Mesendoderm (in vitro differentiated cells): ENCODE measurements at places on chromosomes 1 and 21.
A peak's percentile ranks its signal among the peaks of the same experiment; 100 is the strongest.

DNA sequence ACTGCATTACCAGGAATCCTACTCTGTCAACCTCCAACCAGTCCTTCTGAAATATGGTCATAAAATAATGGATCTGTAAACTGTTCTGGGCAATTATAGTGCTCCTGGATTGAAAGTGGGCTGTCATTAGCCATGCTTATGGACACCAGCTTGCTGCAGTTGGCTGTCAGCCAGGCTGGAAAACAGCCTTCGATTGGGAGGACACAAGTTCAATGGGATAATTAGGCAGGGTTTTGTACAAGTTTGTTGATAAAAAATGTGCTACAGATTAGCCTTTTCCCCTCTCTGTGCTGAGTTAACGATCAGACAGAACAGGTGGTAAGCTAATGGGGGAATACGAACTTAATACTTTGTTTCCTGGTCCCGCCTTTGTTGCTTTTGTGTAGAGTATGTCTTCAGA lies 413.9 kb downstream of the DUSP10 start:
- H3K4me3 ChIP-seq, result no peak overlapping the region
- no peaks in the 10 kb centered on the region for H3K4me1 ChIP-seq
- DNase-seq, result no peak
- no peaks in the 10 kb centered on the region for H3K36me3 ChIP-seq

DNA sequence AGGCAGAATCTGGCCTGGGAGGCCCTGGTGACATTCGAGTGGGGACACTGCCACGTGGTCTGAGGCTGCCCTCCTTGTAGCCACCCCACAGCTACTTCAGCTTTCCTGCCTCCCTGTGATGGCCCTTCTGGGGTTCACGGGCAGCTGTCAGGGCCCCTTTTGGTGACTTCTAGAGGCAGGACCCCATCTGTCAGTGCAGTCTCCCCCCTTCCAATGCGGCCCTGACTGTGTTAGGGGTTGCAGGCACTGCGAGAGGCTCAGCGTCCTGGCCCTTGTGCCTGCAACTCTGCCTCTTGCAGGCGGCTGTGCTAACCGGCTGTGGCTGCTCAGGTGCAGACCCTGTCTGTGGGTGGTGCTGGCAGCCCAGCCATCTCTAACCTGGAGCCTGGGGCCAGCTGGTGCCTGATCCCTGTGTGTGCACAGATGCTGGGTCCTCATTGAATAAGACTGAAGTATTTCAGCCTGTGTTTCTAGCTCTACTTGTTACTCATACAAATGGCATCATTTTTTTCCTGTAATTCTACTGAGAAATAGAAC lies 62.2 kb downstream of the S100B start:
- peaks cover 5% of the 10 kb centered on the region for H3K36me3 ChIP-seq
- H3K27ac ChIP-seq, result no peak overlapping the region
- DNase-seq, result no peak

DNA sequence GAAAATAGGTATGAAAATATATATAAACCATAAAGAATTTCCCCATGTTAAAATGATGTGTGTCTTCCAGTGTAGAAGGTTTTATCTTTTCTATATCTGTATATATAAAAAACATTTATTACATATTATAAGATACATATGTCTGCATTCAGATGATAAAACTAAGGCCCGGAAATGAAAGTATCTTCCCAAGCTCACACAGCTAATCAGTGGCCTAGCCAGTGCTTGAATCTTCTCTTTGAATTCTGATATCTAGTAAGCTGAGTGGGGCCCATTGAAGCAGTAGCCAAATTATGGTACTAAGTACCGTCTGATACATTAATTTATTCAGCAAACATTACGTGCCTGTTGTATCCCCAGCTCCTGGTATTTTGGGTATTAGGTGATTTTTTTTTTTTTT lies 28.6 kb downstream of the UCK2 start:
- no peak overlapping the region for H3K4me3 ChIP-seq
- H3K36me3 ChIP-seq, result no peaks in the 10 kb centered on the region
- no peak overlapping the region for H3K27ac ChIP-seq
- H3K27me3 ChIP-seq, result no peaks in the 10 kb centered on the region

DNA sequence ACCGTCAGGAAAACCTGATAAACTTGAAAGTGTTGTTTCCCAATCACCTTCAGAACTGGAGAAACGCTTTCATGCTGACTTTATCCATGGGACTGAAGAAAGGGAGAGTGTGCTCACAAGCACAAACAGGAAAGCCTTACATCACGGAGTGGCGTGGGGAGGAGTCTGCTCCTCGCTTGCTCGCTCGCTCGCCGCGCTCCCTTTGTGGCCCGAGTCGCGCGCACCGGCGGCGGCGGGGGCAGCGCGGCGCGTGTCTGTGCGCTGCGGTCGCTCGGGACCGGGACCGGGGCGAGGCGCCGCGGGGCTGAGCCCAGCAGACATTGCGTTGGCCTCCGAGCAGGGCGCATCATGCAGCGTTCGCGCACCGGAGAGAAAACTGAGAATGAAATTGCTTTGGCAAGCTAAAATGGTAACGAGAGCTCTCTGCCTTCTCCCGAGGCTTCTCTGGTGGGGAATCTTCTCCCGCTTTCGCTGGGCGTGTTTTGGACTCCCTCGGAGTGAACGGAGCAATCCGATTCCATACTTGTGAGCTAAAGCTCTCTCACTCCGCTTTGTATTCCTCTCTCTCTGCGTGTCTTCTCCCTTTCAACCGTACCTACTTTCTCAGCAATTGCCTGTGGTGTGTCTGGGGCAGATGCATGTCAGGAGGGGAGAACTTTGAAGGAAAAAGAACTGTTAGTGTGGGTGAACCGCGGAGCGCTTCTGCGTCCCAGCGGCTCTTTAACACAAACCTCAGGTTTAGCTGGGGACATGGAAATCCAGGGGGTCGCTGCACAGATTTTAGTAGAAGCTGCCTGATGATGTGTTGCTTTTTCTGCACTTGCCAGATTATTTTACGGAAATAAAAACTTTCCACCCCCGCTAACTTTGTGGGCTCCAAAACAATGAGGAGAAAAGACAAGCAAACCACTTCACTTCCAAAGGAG lies at the start of gene RGL1:
TSS of gene RGL1 (plus strand) at position 205 of the 926 bp plus-strand sequence. CDS start at position 383, 178 bp downstream.
- no peaks in the 10 kb centered on the region for H3K36me3 ChIP-seq
- H3K4me1 ChIP-seq, result peaks cover 3% of the 10 kb centered on the region
- H3K4me3 ChIP-seq, result peak within 1 kb of the TSS; percentile 49
- peak; percentile 73 for DNase-seq
- no peaks in the 10 kb centered on the region for H3K27me3 ChIP-seq
- H3K27ac ChIP-seq, result no peak within 1 kb of the TSS

GRCh38 chr21:45994086-45994661 lies 12.6 kb downstream of the COL6A1 start:
- H3K4me1 ChIP-seq, result no peaks in the 10 kb centered on the region
- H3K36me3 ChIP-seq, result peaks cover 31% of the 10 kb centered on the region
- H3K27ac ChIP-seq, result no peak overlapping the region
- DNase-seq, result no peak
